ENCODE measurements at places on chromosomes 16 and 17. TPM values are rescaled to one million over a fixed set of nuclear protein-coding genes. Genes with fewer than 3 reads are reported as not detected.

- DNase-seq: no peak
Measured at GRCh38 chr17:58304750-58305486, 23.7 kb downstream of the TSPOAP1 start.

DNA sequence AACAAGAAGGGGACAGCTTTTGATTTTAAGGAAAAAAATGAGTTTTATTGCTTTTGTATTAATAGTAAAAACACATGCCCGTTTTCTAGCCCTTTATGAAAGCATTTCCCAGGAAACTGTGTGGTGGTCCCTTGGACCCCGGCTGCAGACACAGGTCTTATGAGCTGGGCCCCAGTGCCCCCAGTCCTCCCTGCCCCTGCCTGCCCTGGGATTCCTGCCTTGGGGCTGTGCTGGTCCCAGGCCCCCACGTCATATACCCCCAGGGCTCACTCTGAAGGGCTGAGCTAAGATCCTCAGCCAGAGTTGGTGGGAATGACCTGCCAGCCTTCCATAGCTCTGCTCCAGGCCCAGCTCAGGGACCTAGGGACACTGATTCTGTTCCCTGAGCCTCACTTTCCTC is 30.8 kb downstream of the GINS2 start:
- DNase-seq: no peak

DNA sequence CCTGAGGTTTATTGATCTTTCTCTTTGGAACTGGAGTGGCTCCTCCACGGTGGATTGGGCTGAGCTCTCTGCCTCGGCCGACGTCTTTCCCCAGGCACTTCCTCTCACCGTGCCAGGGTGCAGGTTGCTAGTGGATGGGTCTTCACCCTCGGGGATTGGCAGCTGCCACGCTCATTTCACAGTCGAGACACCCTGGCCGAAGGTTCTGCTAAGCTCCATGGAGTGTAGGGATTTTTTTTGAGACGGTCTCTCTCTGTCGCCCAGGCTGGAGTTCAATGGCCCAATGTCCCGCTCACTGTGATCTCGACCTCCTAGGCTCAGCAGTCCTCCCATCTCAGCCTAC is 280.8 kb downstream of the SEC14L1 start:
- no peak for DNase-seq

KCNH6 gene
- not detected for total RNA-seq

RAC3 gene
- total RNA-seq: 15.4 TPM

CCDC47 gene
- total RNA-seq: 70.0 TPM

All from activated T-helper 2 cell treated with anti-CD3 and anti-CD28 coated beads, Interferon-gamma antibody, Interleukin-2, Interleukin-4, amounts not matched to agents 10 μg/mL and 5 μg/mL and 100 μg/mL, durations not matched to agents 14 hours and 24 hours and 36 hours (primary cell).